ENCODE measurements at places on chromosomes 7 and 10. TPM values are rescaled to one million over a fixed set of nuclear protein-coding genes. Genes with fewer than 3 reads are reported as not detected.

GRCh38 chr7:100486753-100487446 lies 3.2 kb downstream of the NYAP1 start:
- peak; percentile 80 for DNase-seq

DNA sequence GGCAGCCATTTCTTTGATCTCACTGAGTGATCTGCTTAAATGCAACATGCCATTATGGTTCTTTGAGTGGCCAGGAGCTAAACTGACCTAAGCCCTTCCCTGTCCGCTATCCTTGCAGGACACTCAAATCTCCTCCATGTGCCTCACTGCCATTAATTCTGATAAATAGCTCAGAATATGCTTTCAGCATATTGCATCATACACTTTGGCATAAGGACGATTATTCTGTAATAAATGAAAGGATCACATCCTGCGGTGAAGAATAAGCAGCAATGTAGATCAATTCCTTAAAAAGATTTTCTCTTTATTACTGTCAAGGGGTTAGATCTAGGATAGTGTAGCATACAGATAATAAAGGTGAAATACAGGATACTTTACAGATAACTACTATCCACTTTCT lies 231.8 kb upstream of the CTBP2 start:
- no peak for DNase-seq

DNA sequence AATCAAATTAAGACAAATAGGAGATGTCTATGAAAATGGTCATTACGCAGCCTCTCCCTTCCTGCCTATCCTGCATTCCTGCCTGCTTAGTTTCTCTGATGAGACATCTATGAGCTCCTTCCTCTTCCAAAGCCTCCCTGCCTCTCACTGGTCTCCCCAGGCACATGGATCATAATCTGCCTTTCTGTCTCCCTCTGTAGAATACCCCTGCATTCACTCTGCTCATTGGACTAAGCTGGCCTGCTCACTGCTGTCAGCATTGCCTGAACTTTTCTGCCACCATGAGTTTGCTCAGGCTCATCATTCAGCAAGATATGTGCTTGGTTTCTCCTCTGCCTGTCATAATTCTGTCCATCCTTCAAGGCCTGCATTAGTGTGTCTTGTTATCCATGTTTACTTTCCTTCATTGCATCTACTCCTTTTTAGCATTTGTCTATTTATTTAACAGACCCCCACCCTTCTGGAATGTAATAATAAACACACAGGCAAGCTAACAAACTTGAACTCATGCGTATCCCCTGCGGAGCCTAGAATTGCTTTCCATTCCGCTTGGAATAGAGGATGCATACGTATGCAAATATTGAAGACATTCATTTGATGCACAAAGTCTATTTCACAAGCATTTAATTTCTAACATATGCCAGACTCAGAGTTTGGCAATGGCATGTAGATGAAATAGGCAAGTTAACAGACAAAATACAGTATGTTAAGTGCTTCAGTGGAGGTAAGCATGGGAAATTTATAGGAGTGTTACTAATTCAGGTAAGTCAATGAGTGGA lies 88.3 kb downstream of the PTPRZ1 start:
- no peak for DNase-seq

The MAT1A gene
- 3.9 TPM for total RNA-seq

DNA sequence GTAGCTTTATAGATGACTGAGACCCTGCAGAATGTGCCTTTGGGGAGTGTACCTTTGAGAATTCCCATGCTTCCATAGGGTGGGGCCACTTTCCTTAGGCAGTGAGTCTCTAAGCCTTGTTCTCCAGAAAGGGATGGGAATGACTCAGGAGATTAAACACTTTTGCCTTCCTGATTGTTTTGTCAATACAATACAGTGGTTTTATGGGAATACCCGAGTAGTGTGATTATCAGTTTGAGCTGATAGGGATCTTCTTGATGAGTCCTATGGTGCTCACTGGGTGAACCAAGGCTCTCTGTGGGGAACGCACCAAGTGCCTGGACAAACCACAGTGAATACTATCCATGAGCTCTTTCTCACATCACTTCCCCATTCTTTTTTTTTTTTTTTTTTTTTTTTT lies 6.3 kb downstream of the MYOF start:
- DNase-seq: no peak

Data from G401 (cell line).